Stimulated activated CD8-positive, alpha-beta memory T cell treated with anti-CD3 and anti-CD28 coated beads, Interleukin-7, amount 100 ng/mL, for 1 hour (primary cell): ENCODE measurements at places on chromosomes 13 and 19.

DNA sequence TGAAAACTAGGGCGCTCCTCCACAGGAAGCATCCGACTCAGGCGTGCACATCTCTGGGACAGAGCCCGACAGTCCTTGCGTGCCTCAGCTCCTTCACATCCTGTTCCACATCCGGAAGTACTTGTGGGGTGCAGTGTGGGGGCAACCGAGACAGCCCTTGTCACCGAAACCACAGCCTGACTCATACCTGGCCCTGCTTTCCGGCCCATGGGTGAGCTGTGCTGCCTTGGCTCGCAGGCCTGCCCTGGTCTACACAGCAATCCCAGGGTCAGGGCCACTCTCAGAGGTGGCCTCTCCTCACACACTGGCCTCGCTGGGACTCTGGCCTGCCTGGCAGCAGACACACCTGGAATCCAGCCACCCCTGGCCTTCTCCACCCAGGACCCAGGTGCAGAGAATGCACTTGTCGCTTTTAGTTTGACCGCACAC lies 100.4 kb downstream of the STK24 start:
- DNase-seq, result peak; percentile 68

DNA sequence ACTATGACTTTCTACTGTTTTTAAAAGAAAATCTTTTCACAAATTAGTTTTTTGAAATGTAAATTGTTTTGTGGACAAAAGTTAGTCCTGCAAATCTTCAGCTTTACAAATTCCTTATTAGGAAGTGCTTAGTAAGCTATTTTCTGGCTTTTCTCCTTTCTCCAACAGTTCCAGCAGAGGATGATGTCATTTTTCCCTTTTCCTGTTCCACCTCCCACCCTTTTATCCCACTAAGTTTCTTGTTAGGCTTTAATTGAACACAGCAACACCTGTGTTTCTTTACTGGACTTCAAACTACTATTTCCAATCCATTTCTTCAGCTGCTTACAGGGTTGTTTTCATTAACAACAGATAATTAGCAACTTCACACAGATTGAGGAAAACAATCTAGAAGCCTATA lies 389.2 kb downstream of the NDFIP2 start:
- DNase-seq, result no peak

DNA sequence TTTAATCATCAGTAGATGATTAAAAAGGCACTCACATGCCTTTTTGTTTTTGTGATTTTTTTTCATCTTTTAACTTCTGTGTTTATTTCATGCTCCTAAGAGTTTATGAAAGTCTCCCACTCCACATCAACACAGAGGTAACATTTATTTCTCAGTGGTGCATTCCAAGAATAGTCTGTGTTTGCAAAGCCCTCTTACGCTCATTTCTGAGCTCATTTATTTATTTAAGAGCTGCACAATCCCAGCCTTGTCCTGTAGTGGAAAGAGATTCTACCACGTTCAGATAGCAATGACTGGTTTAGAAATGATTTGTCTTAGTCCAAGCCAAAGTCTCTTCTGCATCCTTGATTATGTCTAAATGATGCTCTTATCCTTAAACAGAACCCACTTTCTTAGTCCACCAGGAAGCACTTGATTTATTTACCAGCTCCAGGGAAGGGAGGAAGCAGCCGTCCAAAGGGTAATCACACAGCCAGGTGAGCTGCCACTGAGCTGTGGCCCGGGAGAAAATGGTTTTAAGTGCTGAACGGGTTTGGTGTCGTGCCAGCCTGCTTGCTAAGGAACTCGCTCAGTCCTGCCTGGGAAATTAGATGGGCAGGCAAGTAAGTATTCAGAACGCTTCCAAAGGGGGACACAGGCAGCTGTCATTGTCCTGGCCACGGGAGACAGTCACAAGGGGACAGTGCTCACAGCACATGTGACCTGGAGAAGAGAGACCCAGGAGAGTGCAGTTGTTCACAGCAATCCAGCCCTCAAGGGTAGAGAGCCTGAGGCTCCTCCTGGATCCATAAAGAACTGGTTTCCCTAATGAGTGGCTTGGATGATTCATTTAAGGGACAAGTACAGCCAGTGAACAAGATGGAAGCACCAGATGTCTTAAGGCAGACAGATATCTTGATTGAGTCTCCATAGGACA lies 131.8 kb upstream of the WASF3 start:
- DNase-seq, result no peak

DNA sequence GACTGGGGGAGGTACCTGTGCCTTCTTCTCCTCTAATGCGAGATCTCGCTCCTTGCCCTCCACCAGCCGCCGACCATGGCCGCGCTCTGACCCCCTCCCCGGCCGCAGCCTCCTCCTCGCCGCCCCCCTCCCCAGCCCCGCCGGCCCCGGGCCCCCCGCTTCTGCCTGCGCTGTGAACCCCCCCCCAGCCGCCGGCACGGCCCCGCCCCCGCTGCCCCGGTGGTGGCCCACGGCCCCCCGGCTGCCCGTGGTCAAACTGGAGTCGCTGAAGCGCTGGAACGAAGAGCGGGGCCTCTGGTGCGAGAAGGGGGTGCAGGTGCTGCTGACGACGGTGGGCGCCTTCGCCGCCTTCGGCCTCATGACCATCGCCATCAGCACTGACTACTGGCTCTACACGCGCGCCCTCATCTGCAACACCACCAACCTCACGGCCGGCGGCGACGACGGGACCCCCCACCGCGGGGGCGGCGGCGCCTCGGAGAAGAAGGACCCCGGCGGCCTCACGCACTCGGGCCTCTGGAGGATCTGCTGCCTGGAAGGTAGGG lies at the start of gene CACNG8:
CACNG8 (plus strand) TSS at position 51 of the 545 bp plus-strand sequence.
- DNase-seq, result no peak

- no peak for DNase-seq
These were observed 28.6 kb downstream of the BICRA start for GRCh38 chr19:47637550-47637949.

DNA sequence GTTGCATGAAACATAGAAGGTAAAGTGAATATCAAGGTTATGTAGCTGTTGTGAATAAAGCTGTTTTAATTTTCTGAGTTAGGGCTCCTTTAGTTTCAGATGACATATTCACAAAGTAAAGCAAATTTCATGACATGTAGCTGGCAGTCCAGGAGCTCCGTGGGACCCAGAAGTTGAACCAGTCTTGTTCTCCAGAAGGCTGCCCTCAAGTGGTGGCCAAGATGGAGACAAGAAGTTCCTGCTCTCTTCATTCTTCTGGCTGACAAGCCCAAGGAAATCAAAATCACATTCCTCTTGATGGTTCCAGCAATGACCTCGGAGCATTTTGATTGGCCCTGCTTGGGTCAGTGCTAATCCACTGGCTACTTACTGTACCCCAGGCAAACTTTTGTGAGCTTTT lies 128.7 kb downstream of the LIG4 start:
- DNase-seq, result no peak

DNA sequence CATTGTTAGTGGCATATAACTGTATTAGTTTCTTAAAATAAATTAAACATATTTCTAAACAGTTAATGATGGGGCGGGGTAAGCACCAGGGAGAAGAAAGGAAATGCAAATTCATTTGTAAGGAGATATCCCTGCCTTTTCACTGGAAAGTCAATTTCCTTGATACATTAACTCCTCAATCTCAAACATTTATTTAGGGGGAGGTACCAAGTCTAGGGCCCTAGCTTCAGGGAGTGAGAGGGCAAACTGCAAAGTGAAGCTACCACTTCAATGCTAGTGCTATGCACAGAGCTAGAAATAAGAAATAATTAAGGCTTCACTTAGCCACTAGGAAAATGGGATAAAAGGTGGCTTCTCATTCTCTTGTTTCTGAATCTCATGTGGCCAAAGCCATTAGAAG lies 115.3 kb upstream of the FNDC3A start:
- no peak for DNase-seq

DNA sequence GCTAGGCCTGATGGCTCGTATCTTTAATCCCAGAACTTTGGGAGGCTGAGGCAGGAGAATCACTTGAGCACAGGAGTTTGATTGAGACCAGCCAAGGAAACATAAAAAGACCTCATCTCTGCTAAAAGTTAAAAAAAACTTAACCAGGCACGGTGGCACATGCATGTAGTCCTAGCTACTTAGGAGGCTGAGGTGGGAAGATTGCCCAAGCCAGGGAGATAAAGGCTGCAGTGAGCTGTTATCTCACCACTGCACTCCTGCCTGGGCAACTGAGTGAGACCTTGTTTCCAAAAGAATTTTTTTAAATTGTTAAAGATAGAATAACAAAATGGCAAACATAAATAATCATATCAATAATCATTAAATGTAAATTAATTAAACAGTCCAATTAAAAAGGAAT lies 365.8 kb downstream of the MTUS2 start:
- DNase-seq, result no peak
